ENCODE measurements at places on chromosomes 12 and 14.
A peak's percentile ranks its signal among the peaks of the same experiment; 100 is the strongest.

GRCh38 chr12:26000898-26001297 is 42.4 kb downstream of the RASSF8 start:
- no peak for DNase-seq

GRCh38 chr12:27198036-27198435 is 46.0 kb upstream of the STK38L start:
- no peak for DNase-seq

DNA sequence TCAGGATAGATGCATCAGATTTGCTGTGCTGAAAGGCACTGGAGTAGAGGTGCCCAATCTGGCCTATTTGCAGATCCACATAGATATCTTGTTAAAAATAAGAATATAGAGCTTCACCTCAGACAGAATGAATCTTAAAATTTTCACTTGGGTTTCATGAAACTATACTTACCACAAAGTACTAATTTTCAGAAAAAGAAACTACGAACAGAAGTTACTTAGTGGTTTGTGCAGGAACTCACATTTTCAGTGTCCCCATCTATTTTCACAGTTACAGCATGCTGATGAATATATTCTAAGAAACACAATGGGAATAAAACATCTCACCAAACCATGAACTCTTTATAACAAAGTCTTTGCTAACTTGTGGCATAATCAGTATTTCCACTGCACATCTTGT is 449.4 kb downstream of the RERGL start:
- DNase-seq = no peak

GRCh38 chr14:55303125-55303499 is 31.9 kb downstream of the FBXO34 start:
- DNase-seq = no peak

DNA sequence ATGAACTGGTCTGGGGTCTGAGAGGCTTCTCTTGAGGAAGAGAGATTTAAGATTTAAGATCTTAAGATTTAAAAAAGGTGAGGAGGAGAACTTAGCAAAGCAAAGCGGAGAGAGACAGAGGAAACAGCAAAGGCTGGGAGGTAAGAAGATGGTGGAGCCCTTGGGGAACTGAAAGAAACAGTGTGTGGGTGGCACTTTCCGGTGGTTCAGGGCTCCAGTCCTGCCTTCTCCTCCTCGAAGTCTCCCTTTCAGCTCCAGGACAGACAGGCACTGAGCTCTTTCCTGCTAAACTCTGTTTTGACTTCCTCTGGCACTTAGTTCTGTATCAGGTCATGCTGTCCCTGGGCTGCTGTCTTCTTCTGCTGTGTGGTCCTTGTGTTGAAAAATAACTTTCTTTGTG is 298.7 kb upstream of the SRRM4 start:
- DNase-seq = no peak

DNA sequence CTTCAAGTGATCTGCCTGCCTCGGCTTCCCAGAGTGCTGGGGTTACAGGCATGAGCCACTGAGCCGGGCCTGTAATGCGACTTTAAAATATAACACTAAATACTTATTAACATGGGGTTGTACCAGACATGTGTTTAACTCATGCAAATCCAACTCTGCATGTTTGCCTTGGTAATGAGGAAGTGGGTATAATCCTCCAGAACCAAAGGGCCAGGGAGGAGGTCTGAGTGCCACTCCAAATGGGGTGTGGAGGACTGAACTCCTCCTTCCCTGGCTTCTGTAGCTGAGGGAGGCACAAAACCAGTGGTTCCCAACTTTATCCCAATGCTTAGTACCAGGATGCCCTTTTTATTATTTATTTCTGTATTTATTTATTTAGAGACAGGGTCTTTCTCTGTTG is 61.6 kb upstream of the MED13L start:
- DNase-seq = no peak

GRCh38 chr14:49992448-49992847 is 99.6 kb downstream of the ARF6 start:
- DNase-seq = no peak

GRCh38 chr14:46198676-46199075 is 452.9 kb downstream of the RPL10L start:
- DNase-seq = no peak

DNA sequence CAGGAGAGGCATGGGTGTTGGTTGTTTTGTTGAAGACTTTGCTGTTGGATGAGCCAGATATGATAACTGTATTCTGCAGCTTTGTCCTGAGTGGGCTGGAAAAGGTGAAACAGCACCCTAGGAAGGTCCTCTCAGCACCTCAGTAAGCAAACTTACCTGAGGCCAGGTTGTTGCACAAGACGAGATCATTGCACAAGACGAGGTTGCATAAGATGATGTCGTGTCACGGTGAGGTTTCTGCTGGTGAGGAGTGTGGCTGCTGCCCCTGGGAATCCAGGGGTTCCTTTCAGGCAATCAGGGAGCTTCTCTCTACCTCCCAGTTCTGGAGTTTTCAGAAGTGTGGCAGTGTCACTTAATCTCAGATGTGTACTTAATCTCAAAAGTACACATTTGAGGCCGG is 85.6 kb downstream of the GLT1D1 start:
- DNase-seq = no peak

GRCh38 chr12:3489057-3489456 is 1.9 kb upstream of the PRMT8 start:
- DNase-seq = no peak

GRCh38 chr12:60577607-60578006 is 981.8 kb downstream of the SLC16A7 start:
- no peak for DNase-seq

GRCh38 chr14:71720978-71721624 is 211.1 kb upstream of the RGS6 start:
- no peak for DNase-seq

DNA sequence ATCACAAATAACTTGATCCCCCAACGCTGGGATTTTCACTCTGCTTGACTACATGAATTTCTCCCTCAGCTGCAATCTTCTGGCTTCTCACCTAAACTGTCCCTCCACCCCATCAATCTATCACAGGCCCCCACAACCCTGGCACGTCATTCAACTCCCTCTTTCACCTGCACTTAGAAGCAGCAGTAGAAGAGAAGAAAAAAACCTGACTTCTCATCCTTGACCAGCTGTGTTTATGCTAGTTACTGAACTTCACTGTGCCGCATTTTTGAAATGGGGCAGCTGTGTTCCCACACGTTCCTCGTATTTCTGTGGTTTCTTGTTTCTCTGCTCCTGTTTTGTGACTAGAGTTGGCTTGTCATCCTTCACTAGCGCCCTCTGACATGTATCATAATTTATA is 35.0 kb downstream of the ITPR2 start:
- no peak for DNase-seq

- DNase-seq = no peak
These were observed 198.9 kb downstream of the ZFP36L1 start for GRCh38 chr14:68593806-68594536.

DNA sequence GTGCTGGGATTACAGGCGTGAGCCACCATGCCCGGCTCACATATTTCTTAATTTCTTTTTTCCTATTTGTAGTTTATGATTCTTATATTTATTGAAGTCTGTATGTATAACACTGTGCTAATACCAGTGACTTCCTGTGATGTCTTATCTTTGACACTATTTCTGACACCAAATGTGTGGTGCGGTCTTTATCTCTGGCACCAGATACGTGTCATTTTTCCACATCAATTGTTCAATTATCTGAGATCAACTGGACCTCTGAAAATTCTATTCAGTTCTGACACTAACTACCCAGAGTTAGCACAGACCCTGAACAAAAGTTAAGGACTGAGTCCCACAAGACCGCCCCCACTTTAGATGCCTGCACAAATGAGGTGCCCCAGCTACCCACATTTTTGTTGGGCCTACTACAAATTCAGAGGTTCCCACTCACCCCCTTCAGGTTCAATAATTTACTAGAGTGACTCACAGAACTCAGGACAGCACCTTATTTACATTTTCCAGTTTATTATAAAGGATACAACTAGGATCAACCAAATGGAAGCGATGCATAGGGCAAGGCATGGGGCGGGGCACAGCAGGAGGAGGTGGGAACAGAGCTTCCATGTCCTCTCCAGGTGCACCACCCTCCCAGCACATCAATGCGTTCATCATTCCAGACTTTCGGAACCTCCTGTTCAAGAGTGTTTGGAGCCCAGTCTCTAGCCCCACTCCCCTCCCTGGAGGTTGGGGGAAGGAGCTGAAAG is 11.6 kb upstream of the SRSF9 start:
- DNase-seq = no peak

- no peak for DNase-seq
These were observed 3.7 kb downstream of the MAX start for GRCh38 chr14:65098586-65098985.

DNA sequence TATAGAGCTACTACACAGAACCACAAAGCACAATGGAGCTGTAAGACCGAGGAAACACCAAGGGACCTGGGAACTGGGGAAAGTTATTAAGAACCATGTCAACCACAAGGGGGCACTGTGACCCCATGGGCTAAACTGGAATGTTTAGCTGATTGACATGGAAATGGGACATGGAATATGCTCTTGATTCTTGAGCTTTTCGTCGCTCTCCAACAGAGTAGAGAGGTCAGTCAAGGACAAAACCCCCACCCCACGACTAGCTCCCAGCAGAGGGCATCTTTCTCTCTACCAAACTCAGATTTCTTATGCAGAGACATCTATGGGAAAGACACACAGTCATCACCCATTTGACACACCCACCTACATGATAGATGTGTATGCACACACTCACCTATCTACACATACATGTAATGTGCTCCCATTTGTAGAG is 10.1 kb downstream of the NDRG2 start:
- peak; percentile 78 for DNase-seq

DNA sequence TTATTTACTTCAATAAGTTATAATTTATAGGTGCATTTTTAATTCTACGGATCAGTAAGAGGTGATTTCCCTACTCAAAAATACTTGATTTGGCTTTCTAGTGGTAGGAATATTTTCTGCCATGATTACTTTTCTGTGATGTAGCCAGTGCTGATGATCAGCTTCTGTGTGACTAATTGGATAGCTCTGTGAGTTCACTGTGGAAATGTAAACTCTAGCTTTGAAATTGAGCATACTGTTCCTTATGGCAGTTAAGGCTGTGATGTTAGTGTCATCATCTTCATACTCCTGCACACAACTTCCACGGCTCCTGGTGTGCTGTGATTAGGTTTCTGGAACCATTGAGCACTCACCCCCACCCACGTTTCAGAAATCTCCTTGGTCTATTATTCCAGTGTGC is 48.2 kb downstream of the PLEKHA5 start:
- DNase-seq = no peak

DNA sequence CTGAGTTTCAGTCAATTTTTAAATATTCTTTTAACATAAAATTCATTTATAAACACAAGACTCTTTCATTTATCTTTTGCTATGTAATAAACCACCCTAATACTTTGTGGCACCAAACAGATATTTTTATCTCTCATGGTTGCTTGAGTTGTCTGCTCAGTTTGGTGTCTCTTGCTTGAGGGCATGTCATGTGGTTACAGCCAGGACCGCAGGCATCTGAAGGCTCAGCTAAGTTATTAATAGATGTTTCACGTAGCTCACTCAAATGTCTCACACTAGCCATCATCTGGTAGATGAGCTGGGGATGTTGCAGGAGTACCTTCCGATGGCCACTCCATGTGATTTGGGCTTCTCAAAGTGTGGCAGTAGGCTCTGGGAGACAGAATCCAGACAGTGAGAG is 597.8 kb downstream of the ETNK1 start:
- DNase-seq = no peak

GRCh38 chr12:13208533-13209435 is 12.3 kb downstream of the EMP1 start:
- DNase-seq = no peak

- no peak for DNase-seq
These were observed 55.2 kb upstream of the NTF3 start for GRCh38 chr12:5376591-5377207.

DNA sequence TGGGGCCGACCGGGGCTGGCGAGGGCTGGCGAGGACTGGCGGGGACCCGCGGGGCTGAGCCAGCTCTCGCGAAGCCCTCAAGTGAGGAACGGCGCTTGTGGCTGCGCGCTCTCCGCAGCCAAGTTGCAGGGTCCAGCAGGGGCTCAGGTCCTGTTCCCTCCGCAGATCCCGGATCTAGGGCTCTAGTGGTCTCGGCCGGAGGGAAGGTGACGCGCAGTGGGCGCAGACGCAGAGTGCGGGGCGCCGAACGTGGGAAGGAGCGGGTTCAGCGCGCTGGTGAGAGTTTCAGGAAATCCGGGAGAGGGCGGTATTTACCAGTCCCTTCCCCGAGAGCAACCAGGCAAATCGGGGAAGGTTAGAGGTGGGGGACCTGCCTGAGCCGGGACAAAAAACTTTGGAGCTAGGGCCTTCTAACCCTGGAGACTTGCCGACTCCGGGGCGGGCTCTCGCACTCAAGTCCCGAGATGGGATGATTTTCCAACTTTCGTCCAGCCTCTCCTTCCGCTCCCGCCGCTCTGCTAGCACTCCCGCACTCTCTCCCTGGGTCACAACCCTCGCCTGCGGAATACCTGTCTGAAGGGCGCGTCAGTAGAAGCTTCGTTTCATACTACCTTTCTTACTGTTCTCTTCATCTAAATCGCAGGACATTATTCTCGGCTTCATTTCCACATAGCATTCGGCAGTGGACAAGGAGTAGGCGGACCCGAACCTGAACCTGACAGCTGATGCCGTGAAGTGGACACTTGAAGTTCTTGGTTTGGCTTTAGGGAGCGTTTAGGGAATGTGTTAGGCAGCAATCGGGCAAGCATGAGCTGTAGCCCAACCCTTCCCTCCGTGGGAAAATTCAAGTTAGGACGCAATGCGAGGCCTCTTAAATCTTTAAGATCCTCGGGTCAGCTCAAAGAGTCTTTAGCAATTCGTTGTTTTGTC is 13.6 kb upstream of the PAX9 start:
- no peak for DNase-seq

- DNase-seq = no peak
These were observed 100.6 kb downstream of the DACT1 start for GRCh38 chr14:58738189-58738836.

DNA sequence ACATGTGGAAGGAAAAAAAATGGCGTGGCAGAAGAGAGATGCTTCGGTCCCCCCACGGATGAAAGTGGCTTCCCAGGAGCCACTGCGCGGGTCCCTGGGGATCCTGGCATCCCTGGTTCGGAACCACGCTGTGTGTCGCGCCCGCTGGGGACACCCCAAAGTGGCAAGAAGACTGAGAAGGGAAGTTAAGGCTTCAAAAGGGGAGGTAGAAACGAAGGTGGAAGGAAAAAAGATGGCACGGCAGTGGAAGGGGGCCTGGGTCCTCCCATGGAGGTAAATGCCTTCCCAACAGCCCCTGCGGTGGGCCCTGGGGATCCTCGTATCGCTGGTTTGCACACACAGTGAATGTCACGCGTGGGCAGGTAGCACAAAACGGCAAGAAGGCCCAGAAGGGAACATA is 281.7 kb downstream of the ALG10 start:
- no peak for DNase-seq

Measured in stimulated activated CD8-positive, alpha-beta memory T cell treated with anti-CD3 and anti-CD28 coated beads, Interleukin-15, amount 100 ng/mL, for 1 hour (primary cell).